Naive thymus-derived CD4-positive, alpha-beta T cell (primary cell): ENCODE measurements at places on chromosomes 6 and 20.

GRCh38 chr6:43636308-43636659 lies 644 bp downstream of the MAD2L1BP start:
- peak overlapping the region; percentile 91 for H3K4me3 ChIP-seq
- peaks cover 30% of the 10 kb centered on the region for H3K4me1 ChIP-seq
- no peaks in the 10 kb centered on the region for H3K36me3 ChIP-seq
- H3K27me3 ChIP-seq = no peaks in the 10 kb centered on the region
- DNase-seq = peak; percentile 26

- no peak overlapping the region for H3K4me3 ChIP-seq
- H3K27me3 ChIP-seq = no peaks in the 10 kb centered on the region
- DNase-seq = no peak
Measured at GRCh38 chr20:24406750-24407149, 62.7 kb upstream of the SYNDIG1 start.

DNA sequence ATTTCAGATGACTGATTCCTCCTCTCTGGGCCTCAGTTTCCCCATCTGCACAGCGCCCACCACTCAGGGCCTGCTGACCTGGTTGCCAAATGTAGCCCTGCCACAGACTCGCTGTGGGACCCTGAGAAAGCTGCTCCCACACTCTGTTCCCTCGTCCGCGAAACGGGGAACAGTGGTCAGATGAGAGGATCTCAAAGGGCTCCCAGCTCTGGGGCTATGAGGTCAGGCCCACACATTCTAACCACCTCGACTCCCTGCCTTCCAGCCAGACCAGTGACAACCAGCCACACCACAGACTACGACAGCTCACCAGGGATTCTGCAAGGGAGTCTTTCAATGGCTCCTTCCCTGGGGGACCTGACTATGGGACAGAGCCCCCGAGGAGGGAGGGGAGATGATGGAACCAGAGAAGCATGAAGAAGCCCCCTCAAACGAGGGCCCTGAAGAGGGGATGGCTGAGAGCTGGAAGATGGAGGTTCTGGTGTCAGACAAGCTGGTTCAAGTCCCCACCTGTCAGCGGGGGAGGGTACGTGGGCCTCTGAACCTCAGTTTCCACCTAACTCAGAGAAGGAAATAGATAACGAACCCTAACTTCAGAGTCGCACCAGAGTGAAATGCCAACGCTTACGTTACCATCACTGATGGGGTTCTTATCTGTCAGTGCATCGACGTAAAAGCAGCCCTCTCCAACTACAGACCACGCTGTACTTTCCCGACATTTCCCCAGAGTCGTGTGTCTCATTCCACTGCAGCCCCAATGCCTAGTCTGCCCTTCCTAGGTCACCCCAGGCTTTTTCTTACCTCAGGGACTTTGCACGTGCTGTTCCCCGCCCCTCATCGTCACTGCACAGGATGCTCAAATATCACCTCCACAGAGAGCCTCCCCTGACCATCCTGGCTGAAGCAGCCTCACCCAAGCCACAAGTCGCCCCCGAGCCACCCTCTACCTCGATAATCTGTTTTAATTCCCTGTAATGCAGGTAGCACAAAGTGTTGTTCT lies 60.5 kb downstream of the PREX1 start:
- H3K27ac ChIP-seq = peak overlapping the region; percentile 23
- no peaks in the 10 kb centered on the region for H3K36me3 ChIP-seq
- no peaks in the 10 kb centered on the region for H3K27me3 ChIP-seq
- H3K4me1 ChIP-seq = peaks cover 68% of the 10 kb centered on the region
- DNase-seq = no peak

- no peaks in the 10 kb centered on the region for H3K36me3 ChIP-seq
- H3K27ac ChIP-seq = no peak overlapping the region
- H3K4me1 ChIP-seq = no peaks in the 10 kb centered on the region
- no peak overlapping the region for H3K4me3 ChIP-seq
Measured at GRCh38 chr6:142699391-142699790, 245.6 kb downstream of the HIVEP2 start.

- no peak for DNase-seq
- no peak overlapping the region for H3K4me3 ChIP-seq
- H3K4me1 ChIP-seq = peaks cover 11% of the 10 kb centered on the region
- no peaks in the 10 kb centered on the region for H3K27me3 ChIP-seq
- H3K27ac ChIP-seq = no peak overlapping the region
Measured at GRCh38 chr6:16519265-16520242, 241.7 kb downstream of the ATXN1 start.

GRCh38 chr20:37938181-37938750 lies 35.3 kb downstream of the VSTM2L start:
- H3K36me3 ChIP-seq = no peaks in the 10 kb centered on the region
- no peak for DNase-seq
- no peak overlapping the region for H3K27ac ChIP-seq
- no peaks in the 10 kb centered on the region for H3K4me1 ChIP-seq
- H3K4me3 ChIP-seq = no peak overlapping the region
- no peaks in the 10 kb centered on the region for H3K27me3 ChIP-seq

GRCh38 chr20:59398537-59399205 lies 98.3 kb downstream of the EDN3 start:
- H3K27ac ChIP-seq = no peak overlapping the region
- peaks cover 29% of the 10 kb centered on the region for H3K4me1 ChIP-seq
- H3K36me3 ChIP-seq = no peaks in the 10 kb centered on the region
- no peak overlapping the region for H3K4me3 ChIP-seq
- DNase-seq = no peak

- H3K36me3 ChIP-seq = no peaks in the 10 kb centered on the region
- DNase-seq = no peak
- no peaks in the 10 kb centered on the region for H3K4me1 ChIP-seq
- no peaks in the 10 kb centered on the region for H3K27me3 ChIP-seq
- no peak overlapping the region for H3K4me3 ChIP-seq
Measured at GRCh38 chr20:5888041-5888440, 62.3 kb downstream of the TRMT6 start.

GRCh38 chr20:63172726-63173125 lies 43.2 kb downstream of the YTHDF1 start:
- no peak overlapping the region for H3K4me3 ChIP-seq
- no peak overlapping the region for H3K27ac ChIP-seq
- peaks cover 10% of the 10 kb centered on the region for H3K27me3 ChIP-seq
- no peak for DNase-seq
- no peaks in the 10 kb centered on the region for H3K4me1 ChIP-seq

- no peaks in the 10 kb centered on the region for H3K27me3 ChIP-seq
- no peaks in the 10 kb centered on the region for H3K4me1 ChIP-seq
- no peak overlapping the region for H3K4me3 ChIP-seq
- no peaks in the 10 kb centered on the region for H3K36me3 ChIP-seq
Measured at GRCh38 chr20:46979603-46980241, 85.1 kb downstream of the EYA2 start.

- no peaks in the 10 kb centered on the region for H3K27me3 ChIP-seq
- H3K36me3 ChIP-seq = no peaks in the 10 kb centered on the region
- no peak for DNase-seq
- H3K27ac ChIP-seq = peak overlapping the region; percentile 93
Measured at GRCh38 chr6:170554796-170555137, 598 bp downstream of the TBP start.

DNA sequence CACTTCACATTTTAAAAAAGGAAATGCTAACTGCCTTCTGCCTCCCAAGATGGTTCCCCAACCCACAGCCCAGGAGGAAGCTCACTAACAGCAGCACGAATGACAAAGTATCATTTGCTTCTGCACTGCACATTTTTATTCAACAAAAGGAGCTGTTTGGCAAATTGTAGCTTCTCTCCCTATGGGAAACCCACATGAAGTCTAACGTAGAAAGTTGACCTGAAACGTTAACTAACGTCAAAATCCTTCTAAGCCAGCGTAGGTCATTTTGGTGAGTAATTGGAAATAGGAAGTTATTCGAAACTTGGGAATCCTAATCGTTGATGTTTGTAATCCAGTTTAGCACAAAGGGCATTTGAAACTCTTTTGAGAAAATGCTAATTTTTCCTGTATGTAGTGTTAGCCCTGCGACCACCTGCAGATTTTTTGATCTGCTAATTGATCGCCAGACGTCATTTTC lies 2.9 kb downstream of the SALL4 start:
- H3K4me3 ChIP-seq = no peak overlapping the region
- no peaks in the 10 kb centered on the region for H3K27me3 ChIP-seq
- H3K27ac ChIP-seq = no peak overlapping the region
- DNase-seq = no peak
- no peaks in the 10 kb centered on the region for H3K36me3 ChIP-seq

DNA sequence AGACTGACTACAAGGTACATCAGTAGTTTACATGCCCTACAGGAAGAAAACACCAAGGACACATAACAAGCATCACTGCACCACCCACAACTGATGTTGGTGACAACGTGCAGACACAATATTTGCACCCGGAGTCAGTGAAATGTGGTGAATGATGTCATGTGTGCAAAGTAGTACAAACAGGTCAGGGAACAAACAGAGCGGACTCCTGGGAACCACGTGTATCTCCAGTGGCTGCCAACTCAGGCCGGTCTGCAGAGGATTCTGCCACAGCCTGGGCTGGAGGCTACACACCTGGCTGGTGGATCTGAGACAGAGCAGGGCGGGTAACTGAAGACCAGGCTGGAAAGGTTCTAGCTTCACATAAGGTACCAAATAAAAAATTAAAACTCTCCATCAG lies 28.2 kb upstream of the RPS6KA2 start:
- H3K36me3 ChIP-seq = no peaks in the 10 kb centered on the region
- H3K4me3 ChIP-seq = no peak overlapping the region
- no peak for DNase-seq
- H3K27me3 ChIP-seq = no peaks in the 10 kb centered on the region
- no peak overlapping the region for H3K27ac ChIP-seq
- H3K4me1 ChIP-seq = no peaks in the 10 kb centered on the region

DNA sequence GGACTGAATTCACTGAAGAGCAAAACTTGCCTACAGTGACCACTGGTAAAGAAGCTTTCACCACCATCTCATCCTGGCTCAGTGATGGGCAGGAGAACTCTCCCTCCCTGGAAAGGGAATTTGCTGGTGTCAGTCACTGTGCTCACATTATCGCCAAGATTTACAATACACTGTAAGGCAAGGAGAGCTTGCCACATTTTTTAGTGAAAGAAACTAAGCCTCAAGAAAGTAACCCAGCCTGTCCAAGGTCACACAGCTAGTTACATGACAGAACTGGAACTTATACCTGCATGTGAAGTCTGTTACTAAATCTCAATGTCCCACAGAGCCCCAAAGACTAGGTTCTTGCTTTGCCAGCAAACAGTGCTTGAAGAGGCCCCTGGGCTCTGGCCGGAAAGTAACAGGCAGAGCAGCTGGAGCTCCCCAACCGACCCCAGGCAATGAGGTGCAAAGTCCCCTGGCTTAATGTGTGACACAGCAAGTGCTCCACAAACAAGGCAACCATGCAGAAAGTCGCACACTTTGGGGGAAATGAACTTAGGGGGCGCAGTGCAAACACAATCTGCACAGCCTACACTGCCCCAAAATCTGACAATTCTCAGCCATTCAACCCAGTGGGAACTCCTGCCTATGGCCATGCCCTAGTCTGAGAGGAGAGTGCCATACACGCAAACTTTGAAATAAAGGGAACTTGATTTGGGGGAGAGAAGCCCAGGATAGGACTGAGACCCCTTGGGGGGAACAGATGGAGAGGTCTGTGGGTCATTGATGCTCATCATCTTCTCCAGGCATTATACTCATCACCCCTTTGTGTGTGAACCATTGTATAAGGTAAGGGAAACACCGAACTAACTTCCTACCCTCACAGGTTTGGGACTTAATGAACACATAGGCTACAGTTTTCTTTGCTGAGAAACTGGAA lies 1.9 kb downstream of the BCL2L1 start:
- H3K27ac ChIP-seq = peak overlapping the region; percentile 98
- no peaks in the 10 kb centered on the region for H3K27me3 ChIP-seq
- H3K36me3 ChIP-seq = no peaks in the 10 kb centered on the region
- DNase-seq = no peak

DNA sequence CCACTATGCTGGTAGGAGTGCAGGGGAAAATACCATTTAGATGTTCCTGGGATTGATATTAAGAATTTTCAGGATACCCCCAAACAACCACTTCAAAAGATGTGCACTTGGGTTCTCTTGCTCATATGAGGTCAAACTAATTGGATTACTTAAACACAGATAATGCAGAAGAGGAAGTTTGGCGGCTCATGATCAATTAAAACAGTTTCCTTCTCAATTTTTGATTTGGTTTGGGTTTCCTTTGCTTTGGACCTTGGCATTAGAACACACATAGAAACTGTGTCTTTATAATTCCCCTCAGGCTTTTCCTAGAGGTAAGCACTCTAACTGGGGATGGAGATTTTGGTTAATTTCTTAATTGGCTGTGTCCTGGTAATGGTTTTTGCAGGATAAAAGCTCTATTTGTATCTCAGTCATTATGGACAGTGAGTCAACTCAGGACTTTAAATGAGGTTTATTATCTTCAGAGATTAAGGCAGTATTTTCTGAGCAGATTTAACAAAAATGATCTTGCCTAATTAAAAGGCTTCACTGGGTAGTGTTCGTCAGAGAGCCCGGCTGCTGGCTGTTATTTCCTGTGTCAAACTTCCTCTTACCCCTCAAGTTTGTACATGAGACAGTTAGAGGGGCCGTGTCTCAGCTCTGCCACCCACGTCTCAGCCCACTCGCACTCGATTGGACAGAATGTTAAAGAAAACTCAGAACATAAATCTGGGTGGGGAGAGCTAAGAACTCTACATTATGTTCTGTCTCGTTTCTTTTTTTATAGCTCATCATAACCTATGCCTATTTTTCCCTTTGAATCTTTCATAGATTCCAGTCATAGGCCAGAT lies 50.3 kb upstream of the PREP start:
- H3K27ac ChIP-seq = no peak overlapping the region
- peaks cover 36% of the 10 kb centered on the region for H3K4me1 ChIP-seq
- no peak for DNase-seq
- H3K4me3 ChIP-seq = peak overlapping the region; percentile 29

- no peaks in the 10 kb centered on the region for H3K4me1 ChIP-seq
- no peak for DNase-seq
- H3K27me3 ChIP-seq = no peaks in the 10 kb centered on the region
- no peak overlapping the region for H3K4me3 ChIP-seq
- H3K27ac ChIP-seq = no peak overlapping the region
Measured at GRCh38 chr20:44866703-44867335, 18.7 kb upstream of the YWHAB start.

GRCh38 chr6:160030103-160030502 lies 61.2 kb downstream of the IGF2R start:
- no peaks in the 10 kb centered on the region for H3K27me3 ChIP-seq
- H3K27ac ChIP-seq = no peak overlapping the region
- H3K4me3 ChIP-seq = no peak overlapping the region
- H3K4me1 ChIP-seq = no peaks in the 10 kb centered on the region
- H3K36me3 ChIP-seq = no peaks in the 10 kb centered on the region

GRCh38 chr20:54793291-54793992 lies 318.0 kb downstream of the DOK5 start:
- H3K4me1 ChIP-seq = no peaks in the 10 kb centered on the region
- no peaks in the 10 kb centered on the region for H3K36me3 ChIP-seq
- H3K4me3 ChIP-seq = no peak overlapping the region
- no peak overlapping the region for H3K27ac ChIP-seq
- H3K27me3 ChIP-seq = no peaks in the 10 kb centered on the region
- DNase-seq = no peak

DNA sequence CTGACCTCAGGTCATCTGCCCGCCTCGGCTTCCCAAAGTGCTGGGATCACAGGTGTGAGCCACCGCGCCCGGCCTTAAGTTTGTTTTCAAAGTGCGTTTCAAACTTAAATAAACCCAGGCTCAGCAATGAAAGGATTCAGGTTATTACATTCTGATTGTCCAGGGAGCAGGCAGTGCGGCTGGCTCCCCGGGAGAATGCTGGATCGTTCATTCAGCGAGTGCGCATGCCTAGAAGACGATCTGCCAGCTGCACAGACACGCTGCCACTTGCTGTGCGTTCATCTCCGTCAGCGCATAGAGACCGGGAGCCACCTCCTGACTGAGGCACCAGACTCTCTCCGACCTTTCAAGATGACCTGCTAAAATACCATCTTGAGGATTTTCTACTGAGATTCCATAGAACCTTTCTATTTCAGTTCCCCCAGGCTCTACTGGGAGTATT lies 163.9 kb upstream of the ZNF217 start:
- H3K4me3 ChIP-seq = no peak overlapping the region
- DNase-seq = no peak
- peaks cover 39% of the 10 kb centered on the region for H3K4me1 ChIP-seq
